ENCODE measurements at places on chromosomes 7 and 10.

DNA sequence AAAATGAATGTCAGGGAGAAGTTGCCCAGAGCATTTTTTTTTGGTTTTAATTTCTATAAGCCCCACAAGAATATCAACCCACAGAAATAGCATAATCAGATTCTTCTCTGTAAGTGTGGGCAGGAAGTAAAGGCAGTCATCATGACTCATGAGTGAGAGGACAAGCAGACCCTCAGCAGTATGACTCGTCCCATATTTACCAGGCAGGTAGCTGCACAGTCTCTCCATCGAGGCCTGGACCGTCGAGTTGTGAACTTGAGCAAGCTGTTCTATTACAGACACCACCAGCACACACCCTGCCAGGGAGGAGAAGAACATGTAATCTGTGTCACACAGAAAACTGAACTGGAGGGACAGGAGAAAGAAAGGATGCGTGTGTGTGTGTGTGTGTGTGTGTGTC is 37.8 kb downstream of the AOAH start:
- H3K36me3 ChIP-seq: no peaks in the 10 kb centered on the region
- H3K27ac ChIP-seq: no peak overlapping the region
- no peak for DNase-seq
- no peak overlapping the region for H3K4me3 ChIP-seq

- H3K36me3 ChIP-seq: peaks cover 7% of the 10 kb centered on the region
- no peak for DNase-seq
- H3K4me3 ChIP-seq: peak overlapping the region; percentile 83
- no peaks in the 10 kb centered on the region for H3K27me3 ChIP-seq
These were observed 537 bp upstream of the MRPS24 start for GRCh38 chr7:43869867-43870240.

GRCh38 chr7:65980478-65981250 is 1.3 kb downstream of the GUSB start:
- DNase-seq: no peak
- no peak overlapping the region for H3K27ac ChIP-seq
- peak overlapping the region; percentile 95 for H3K4me3 ChIP-seq
- H3K36me3 ChIP-seq: peaks cover 3% of the 10 kb centered on the region

GRCh38 chr7:1210321-1210978 is 22.2 kb upstream of the UNCX start:
- H3K36me3 ChIP-seq: no peaks in the 10 kb centered on the region
- no peak for DNase-seq
- peak overlapping the region; percentile 20 for H3K4me3 ChIP-seq
- no peaks in the 10 kb centered on the region for H3K27me3 ChIP-seq

All from thoracic aorta (tissue), 2 donors.